ENCODE measurements at places on chromosomes 3 and 15.

DNA sequence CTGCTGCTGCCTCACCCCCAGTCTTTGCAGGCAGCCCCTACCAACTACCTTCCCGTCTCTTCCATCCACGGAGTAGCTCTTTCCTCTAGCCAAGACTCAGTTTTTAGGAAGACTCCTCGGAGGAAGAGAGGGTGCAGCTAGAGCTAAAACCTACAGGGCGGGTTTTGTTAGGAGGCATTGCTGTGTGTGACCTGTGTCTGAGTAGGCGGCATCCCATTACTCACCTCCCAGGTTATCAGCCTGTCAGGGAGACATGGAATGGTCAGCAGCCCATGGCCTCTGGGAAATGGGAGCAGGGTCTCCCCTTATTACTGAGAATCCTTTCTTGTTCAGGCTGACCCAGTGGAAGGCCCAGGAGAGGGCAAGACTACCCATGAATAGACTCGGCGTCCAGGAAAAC, 43.8 kb upstream of the FGD5 start:
- DNase-seq: no peak

DNA sequence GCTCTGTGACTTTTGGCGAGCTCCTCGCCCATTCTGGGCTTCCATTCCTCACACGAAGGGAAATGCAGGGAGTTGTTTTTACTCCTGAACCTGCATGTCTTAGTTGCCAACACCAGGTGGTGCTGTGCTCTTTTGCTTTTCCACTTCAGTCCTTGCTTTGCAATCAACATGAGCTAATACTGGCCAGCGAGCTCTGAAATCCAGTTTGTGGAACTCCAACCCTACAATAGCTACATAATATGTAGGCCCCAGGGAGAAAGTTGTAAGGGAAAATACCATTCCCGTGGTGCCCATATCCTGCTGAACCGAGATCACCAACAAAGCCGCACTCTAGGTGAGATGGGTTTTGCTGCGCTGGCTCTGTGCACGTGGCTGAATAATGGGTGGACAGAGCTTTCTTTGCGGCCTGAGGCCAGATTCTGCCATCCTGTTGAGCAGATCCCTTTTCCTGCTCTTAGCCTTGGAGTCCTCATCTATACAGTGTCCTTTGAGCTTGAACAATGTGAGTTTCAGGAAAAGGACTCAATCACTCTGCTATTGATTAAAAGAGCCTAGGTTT, 25.0 kb downstream of the LSM3 start:
- DNase-seq: peak; percentile 93

- no peak for DNase-seq
These were observed 10.3 kb downstream of the ZBTB38 start for GRCh38 chr3:141378556-141378955.

GRCh38 chr3:172136330-172136729, 97.0 kb downstream of the FNDC3B start:
- DNase-seq: no peak

GRCh38 chr3:42518800-42519567, 16.5 kb downstream of the VIPR1 start:
- DNase-seq: no peak

DNA sequence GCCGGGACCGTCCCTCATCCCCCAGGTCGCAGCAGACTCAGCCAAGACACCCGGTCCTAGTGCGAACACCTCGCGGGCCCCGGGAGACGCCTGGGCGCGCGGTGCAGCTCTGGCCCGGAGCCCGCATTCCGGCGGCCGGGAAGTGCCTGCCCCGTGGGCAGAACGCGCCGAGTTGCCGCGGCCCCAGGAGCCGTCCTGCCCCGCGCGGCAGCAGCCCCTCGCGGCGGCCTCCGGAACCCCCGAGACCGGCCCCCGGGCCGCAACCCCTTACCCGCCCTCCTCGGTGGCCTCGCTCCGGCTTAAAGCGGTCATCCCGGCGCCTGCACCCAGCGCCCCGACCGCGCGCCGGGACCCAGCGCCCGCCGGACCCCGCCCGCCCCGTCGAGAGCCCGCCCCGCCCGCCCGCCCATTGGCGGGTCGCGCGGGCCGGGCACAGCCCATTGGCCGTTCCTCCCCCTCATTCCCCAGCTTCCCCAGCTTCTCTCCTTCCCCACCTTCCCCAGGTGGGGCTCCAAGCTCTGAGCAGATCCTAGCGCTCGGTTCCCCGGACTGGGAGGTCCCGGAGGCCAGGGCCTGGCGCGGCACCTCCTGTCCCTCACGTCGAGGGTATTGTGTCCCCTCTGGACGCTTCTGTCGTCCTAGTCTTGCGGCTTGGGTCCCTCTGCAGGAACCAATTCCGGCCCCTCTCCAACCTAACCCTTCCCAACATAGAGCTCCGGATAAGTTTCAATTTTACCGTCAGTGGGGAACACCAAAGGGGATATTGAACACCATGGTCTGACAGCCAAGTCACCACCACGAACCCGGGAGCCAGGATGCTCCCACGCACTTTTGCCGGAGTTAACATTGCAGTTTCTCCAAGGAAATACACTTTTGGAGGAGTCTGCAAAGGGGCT, at the start of gene GRAMD2A:
TSS of gene GRAMD2A (minus strand) at position 328 of the 896 bp plus-strand sequence.
- DNase-seq: no peak

GRCh38 chr3:14151471-14152083, 26.7 kb downstream of the TMEM43 start:
- DNase-seq: no peak

DNA sequence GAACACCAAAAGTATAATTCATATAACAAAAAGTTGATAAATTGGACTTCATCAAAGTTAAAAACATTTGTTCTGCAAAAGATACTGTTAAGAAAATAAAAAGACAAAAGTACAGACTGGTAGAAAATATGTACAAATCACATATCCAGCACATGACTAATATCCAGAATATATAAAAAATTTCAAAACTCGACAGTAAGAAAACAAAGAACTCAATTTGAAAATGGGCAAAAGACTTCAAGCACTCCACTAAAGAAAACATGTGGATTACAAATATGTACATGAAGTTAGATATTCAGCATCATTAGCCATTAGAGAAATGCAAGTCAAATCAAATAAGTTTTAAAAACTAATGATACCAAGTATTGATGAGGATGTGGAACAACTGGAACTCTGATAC, 6.7 kb downstream of the GK5 start:
- no peak for DNase-seq

GRCh38 chr3:148360051-148360450, 337.7 kb upstream of the AGTR1 start:
- no peak for DNase-seq

DNA sequence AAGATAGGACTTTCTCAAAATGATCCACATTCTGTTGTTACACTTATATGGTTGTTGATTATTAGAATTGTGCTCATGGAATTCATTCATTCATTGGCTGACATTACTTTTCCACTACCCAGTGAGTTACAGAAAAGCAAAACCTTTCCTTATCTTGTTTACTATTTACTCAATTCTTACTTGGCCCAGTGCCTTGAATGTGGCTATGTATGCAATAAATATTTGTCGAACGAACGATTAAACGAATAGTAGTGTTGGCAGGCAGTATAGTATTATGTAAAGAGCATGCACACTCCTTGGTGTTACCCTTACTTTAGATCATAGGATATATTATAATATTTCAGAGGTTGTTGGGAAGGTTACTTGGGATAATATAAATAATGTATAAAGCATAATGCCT, 31.0 kb downstream of the CTDSPL2 start:
- DNase-seq: no peak

DNA sequence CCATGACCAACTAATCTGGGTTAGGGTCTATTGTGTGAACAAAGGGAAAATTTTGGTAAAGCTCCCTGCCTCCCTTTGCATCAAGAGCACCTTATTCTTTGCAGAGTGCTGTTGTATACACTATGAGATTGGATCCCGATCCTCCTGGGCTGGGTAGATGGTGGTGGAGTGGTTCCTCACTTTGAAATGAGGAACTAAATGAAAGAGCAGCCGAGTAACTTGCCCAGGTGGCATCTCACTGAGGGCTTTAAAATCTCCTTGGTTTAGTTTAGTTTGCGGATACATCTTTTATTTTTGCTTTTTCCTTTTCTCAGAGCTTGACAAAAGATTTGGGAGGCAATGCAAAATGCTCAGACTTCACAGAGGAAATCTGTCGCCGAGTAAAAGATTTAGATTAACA, 19.4 kb downstream of the IDH3A start:
- no peak for DNase-seq

DNA sequence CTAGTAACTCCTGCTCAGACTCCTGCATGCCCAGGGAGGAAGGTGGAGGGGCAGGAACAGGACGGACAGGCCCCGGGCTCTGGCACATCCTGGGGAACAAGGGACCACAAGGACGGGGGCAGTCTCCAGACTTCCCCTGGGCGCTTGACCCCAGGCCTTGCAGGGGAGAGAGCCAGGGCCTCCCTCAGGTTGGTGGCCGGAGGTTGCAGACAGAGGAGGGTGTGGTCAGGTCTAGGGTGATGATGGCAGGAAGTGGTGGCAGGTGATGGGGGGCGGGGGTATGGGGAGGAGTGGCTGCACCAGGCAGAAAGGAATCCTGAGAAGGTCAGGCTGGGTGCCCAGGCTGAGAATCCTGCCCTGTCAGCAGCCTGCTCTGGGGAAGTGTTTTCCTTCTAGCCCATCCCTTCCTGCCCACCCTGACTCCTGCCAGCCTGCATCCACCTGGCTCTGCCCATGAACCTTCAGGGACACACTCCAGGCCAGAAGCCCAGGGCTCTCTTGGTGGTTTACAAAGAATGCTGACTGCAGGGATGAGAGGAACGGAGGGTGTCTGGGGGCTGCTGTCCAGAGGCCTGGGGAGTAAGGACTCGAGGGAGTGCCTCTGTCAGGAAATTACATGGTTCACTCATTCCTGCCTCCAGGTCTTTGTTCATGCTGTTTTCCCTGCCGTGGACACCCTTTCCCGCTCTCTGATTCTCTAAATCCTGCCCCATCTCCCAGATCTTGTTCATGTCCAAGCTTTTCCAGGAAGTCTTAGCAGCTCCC, 15.8 kb downstream of the LOXL1 start:
- DNase-seq: no peak

DNA sequence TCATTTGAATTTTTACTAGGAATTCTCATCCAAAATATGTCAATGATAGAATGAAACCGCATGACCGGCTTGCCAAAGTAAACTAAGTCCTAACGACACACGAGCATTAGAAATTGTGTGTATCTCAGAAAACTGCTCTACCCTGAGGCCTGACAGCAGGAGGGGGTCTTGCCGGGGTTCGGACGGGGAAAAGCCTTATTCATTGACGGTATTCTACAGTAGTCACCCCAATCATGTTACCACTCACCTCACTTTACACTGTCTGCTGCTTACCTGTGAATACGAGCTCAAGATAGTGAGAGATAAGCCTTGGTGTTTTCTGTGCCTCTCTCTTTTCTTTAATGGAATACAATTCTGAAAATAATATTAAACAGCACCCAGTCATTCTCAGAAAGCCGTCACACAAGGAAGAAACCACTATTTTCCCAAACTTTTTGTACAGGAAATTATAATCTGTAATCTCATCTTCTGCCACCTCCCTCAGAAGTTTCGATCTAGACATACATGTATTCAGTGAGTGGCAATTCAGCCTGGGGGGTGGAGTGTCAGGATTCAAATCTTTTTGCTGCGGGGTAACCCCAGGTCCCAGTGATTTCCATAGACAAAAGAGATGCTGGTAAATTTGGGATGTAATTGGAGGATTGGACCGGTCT, 492 bp upstream of the FAM43A start:
- no peak for DNase-seq

Data from Ammon's horn (tissue), 1 donor.